ENCODE measurements at places on chromosomes 11 and 22.

GRCh38 chr11:105034813-105035620 is at the start of gene CASP1:
CASP1 (minus strand) TSS chr11:105035144; CDS start chr11:105035113, 31 bp downstream.
- peak; percentile 59 for DNase-seq

- no peak for DNase-seq
These were observed 38.0 kb downstream of the ADAMTS15 start for GRCh38 chr11:130486391-130486836.

GRCh38 chr11:117256573-117256972 is 24.1 kb downstream of the RNF214 start:
- no peak for DNase-seq

DNA sequence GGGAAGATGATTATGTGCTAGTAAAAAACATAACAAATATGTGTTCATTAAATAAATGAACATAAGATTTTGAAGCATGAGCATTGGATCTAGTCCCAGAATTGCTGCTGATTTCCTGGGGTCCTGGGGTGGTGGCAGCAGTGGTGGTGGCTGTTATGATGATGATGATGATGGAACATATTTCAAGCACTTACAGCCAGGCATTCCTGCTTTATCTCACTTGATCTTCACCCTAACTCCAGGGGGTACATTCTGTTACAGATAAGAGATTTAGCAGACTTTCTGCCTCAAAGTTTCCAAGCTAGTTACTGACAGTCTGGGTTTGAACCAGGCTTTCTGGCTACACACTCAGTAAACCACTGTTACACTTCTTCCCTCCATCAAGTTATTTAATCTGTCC is 5.2 kb downstream of the TRAPPC4 start:
- DNase-seq: no peak

DNA sequence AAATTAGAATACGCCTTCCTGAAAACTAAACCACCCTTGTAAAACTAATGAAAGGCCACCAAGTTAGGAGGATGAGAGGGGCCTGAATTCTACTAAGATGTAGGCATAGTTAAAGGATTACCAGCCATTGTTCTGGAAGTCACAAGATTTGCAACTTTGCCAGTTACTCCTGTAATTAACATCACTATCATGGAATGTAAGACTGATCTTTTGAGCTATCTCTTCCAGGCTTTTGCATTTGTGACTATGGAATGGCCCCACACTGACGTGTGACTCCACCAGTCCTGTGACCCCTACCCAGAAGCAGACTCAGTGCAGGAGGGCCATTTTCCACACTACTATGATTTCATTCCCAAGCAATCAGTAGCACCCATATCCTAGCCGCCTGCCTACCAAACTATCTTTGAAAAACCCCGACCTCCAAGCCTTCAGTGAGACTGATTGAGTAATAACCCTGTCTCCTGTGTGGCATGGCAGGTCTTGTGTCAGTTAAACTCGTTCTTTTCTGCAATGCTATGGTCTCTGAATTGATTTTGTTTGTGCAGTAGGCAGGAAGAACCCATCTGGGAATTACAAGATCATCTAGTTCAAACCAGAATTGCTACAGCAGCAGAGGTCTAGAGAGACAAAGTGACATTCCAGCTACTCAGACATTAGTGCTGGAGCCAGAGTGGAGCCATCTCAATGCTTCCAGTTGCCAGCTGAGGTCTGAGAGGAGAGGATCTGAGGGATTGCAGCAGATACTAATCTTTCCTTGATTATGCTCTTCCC is 1.9 kb upstream of the CTSF start:
- no peak for DNase-seq

- DNase-seq: no peak
These were observed 415 bp downstream of the CENATAC start for GRCh38 chr11:118998388-118998717.

- DNase-seq: no peak
These were observed 165.1 kb downstream of the DBX1 start for GRCh38 chr11:19995145-19995544.

GRCh38 chr11:23778971-23779370 is 717.9 kb upstream of the LUZP2 start:
- no peak for DNase-seq

DNA sequence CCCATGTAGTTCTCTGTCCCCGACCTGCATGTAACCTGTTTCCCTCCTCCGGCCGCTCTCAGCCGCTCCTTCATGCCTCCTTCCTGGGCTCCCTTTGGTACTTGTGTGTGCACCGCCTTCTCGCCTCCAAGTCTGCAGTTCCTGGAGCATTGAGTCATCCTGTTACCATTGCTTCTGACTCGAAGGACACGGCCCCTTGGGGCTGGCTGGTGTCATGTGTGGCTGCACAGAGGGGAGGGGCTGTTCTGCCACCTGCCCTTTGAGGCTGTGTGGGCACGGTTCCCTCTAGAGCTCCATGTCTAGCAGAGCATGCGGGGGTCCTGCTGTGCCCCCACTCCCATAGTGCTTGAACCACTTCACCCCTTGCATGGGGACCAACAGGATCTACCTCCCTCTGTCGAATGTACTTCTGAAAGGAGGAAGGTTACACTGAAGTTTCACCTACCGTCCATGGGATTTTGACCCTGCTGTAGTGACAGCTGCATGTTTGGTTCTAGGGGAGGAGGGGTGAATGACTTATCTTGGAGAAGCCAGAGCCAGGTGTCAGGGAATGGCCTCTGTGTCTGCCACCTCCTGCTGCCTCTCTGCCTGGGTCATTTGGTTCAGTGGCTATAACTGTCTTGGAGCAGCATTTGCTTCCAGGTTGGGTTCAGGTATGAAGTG is 39.6 kb downstream of the BCR start:
- no peak for DNase-seq

DNA sequence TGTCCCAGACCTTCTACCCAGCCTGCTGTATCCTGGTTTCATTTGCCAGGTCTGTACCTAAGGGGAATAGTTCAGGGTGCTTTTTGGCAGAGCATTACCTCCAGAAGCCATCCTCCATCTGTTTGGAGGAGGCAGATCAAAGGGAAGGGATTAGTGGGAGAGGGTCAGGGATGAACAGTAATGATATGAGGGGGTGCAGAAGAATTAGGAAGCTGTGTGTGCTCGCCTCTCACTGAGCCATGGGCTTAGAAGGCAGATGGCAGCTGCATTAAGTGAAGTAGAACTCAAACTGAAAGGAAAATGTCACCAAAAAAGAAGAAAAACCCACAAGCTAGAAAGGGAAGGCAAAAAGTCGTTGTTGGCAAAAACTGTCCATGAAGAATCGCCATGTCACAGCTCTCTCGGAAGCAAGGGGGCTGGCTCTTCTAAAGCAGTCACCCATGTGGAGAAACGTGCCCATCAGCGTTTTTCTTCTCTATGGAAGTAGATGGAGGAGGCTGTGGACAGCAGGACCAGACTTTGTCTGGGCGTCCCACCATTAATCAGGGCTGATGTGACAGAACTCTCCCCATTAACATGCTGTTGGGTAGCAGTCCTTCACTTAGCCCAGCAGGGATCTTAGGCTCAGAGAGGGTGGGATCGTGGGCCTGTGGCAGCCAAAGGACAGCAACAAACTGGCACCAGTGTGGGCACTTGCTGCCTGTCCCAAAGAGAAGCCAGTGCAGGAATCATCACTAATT is 46.8 kb downstream of the CEP164 start:
- no peak for DNase-seq

GRCh38 chr22:38471237-38471636 is 3.3 kb downstream of the KDELR3 start:
- DNase-seq: no peak

DNA sequence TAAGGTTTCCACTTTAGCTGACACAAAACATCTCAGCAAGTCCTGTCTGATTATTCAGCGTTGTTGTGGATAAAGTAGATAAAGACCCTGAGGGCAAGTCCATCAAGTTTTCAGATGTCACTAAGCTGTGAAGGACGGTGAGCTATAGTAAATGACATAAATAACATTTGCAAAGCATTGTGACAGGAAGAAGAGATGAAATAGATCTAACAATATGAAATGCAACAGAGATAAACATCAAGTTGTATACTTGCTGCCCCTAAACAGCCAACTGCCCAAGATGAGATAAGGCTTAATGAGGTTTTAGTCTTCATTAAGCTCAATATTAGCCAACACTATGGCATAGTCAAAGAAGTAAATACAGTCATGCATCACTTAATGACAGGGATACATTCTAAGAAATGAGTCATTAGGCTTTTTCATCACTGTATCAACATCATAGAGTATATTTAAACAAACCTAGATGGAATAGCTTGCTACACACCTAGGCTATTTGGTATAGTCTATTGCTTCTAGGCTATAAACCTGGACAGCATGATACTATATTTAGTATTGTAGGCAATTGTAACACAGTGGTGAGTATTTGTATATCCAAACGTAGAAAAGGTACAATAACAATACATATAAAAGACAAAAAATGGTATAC is 625.1 kb upstream of the ANO5 start:
- DNase-seq: no peak

DNA sequence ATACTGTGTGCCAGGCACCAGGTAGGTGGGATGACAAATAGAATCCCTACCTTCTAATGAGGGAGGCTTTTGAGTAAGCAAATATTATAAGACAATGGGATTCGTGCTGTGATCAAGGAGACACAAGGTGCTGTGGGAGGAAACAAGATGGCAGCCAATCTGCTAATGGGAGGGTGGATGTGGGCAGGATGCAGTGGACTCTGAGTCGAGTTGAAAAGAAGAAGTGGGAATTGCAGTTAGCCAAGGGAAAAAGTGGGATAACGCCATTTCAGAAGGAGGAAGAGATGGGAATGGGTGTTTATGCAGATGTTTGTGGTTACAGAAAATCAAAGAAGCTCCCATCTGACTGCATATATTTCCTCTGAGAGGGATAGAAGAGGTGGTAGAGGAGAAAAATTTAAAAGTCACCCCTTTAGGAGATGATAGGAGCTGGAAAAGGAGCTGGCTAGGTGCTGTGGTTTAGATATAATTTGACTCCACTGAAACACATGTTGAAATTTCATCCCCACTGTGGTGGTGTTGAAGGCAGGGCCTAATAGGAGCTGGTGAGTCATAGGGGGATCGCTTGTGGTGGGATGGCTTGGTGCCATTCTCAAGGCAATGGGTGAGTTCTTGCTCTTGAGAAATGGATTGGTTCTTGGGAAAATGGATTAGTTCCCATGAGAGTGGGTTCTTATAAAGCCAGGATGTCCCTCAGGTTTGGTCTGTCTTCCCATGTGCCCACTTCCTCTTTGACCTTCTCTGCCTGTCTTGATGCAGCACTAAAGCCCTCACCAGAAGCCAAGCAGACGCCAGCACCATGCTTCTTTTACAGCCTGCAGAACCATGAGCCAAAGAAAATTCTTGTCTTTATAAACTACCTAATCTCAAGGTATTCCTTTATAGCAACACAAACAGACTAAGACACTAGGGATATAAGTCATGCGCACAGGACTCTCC is 30.0 kb upstream of the POU2AF1 start:
- DNase-seq: no peak

- no peak for DNase-seq
These were observed 3.8 kb upstream of the LRRC74B start for GRCh38 chr22:21041937-21042336.

GRCh38 chr11:11036848-11037732 is 179.2 kb upstream of the ZBED5 start:
- no peak for DNase-seq

DNA sequence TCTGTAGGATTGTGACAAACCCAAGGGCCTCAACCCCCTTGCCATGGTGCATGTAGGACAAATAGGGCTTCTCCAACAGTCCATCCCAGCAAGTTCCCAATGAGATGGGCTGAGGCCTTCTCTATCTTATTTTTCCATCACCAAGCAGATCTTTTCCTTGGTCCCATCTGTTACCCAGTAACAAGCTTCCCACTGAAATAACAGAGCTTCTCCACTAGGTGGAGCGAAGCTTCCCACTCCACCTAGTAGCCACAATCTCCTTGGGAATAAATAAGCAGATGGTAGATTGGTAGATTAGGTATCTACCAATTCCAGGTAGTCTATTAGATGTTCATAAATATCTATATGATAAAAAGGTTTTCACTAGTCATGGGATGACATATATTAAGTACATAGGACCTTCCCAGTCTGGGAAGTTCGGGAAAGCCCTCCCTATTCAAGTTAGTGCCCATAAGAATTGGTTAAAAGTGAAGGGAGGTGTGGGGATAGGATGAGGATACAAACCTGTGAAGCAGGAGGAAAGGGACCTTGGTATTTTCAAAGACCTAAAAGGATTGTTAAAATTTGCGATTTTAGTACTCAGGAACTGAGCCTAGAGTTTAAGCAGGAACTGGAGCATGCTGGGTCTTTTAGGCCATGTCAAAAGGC is 5.9 kb upstream of the OR52L1 start:
- DNase-seq: no peak

GRCh38 chr11:62489204-62489603 is 57.4 kb downstream of the AHNAK start:
- DNase-seq: no peak

DNA sequence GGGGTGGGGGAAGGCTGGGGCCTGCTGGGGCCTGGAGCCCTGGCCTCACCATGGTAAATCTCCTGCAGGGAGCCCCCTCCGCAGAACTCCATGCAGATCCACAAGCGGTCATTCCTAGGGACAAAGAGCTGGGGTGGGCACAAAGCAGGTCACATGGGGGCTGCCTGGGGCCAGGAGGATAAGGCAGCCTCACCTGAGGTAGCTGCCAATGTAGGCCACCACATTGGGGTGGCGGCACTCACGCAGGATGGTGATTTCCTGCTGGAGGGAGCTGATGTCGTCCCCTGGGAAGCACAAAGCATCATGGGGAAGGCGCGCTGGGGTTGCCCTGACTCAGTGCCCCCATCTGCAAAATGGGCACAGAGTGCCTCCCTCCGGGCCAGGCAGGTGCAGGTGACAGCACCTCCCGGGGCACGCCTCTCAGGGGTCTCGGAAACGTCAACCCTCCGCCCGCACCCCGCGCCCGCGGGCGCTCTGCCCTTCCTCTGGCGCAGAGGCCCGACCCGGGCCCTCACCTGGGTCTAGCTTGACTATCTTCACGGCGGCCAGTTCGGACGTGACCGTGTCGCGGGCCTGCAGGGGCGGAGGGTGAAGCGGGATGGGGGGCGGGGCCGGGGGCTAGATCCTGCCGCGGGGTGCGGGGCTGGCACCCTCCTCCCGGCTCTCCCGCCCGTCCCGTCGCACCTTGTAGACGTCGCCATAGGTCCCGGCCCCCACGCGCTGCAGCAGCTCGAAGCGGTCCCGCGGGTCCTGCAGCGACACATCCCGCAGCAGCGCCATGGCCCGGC is 450 bp downstream of the MAP4K2 start:
- DNase-seq: no peak

DNA sequence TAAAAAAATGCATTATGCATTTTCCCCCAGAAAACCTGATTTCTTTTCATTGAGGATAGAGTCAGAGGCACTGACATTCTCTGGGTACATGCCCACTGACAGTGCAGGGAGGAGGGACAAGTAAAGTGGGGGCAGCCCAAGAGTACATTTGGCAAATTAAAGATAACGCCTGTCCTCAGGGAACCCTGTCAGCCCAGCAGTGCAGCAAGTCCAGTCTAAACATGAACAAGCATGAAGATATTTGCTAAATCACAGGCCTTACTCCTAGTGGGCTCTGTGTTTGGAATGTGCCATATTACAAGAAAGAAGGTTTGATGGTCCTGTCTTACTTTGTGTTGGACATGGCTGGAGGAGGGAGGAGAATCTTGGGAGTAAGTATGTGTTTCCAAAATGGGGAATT is 37.9 kb downstream of the AMOTL1 start:
- no peak for DNase-seq

- DNase-seq: peak; percentile 66
These were observed 31.4 kb upstream of the BRSK2 start for GRCh38 chr11:1358286-1358685.

- DNase-seq: no peak
These were observed 187.9 kb upstream of the LARGE1 start for GRCh38 chr22:34108168-34108567.

All from right hindlimb (tissue), 1 donor.